Esophagus mucosa (tissue), 1 donor: ENCODE measurements at places on chromosomes 7 and 10. TPM values are rescaled to one million over a fixed set of nuclear protein-coding genes. Genes with fewer than 3 reads are reported as not detected.

WDFY4 gene
- 1.6 TPM for total RNA-seq

FAM131B gene
- total RNA-seq = 0.44 TPM

SOSTDC1 gene
- 1.9 TPM for total RNA-seq

CLRN3 gene
- not detected for total RNA-seq

DLG5 gene
- 37.9 TPM for total RNA-seq

HIBADH gene
- total RNA-seq = 9.8 TPM

CACNB2 gene
- total RNA-seq = 0.40 TPM

CRPPA gene
- 0.80 TPM for total RNA-seq

HOXA6 gene
- 1.7 TPM for total RNA-seq

PMPCB gene
- total RNA-seq = 42.0 TPM

CRYGN gene
- total RNA-seq = not detected

DEPP1 gene
- 3.3 TPM for total RNA-seq

DNA sequence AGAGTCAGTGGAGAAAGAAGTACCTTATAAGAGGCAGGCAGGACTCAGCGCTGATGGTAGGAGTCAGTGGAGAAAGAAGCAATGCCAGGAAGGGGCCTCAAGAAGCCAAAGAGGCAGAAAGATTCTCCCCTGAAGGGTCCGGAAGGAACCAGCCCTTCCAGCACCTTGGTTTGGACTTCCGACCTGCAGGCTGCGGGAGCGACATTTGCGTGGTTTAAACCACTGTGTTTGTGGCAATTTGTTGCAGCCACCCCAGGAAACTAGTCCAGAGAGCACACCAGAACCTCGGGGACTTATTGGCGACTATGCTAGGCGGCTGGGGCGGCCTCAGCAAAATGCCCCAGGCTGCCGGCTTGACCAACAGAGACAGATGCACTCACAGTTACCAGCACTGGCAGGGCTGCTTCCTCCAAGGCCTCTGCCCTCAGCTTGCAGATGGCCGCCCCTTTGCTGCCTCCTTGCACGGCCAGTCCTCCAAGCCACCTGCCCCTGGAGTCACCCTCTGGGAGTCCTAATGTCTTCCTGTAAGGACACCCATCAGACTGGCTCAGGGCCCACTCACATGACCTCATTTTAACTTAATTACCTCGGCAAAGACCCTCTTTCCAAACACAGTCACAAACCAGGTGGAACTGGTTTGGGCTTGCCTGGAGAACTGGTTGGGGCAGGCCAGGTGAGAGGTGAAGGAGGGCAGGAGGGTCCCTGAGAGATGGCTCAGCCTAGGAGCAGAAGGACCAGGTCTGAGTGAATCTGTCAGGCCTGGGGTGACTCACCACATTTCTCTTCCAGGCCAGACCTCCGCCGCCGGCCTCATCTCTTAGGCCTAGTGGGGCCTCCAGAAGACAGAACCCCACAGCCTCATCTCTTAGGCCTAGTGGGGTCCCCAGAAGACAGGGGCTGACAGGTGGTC is 26.1 kb downstream of the CALML3 start:
- ATAC-seq = peak; percentile 60

- no peak for ATAC-seq
Measured at GRCh38 chr7:98557538-98558031, 59.5 kb upstream of the NPTX2 start.

DNA sequence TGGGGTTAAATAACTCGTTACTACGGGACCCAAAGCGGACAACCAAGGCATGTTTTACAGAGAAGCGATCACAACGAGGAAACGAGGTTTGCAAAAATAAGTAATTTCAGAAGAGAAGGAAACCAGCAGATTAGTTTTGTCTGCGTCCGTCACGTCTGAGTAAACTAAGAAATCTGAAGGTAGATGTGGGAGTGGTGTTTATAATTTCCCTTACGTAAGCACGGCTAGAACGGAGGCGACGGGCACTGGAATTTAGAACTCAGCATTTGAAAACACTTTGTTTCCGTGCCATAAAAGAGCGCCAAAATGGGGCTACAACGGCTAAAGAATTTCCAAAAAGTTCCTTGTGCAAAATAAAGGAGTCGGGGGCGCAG is 718 bp upstream of the UMAD1 start:
- ATAC-seq = no peak

DNA sequence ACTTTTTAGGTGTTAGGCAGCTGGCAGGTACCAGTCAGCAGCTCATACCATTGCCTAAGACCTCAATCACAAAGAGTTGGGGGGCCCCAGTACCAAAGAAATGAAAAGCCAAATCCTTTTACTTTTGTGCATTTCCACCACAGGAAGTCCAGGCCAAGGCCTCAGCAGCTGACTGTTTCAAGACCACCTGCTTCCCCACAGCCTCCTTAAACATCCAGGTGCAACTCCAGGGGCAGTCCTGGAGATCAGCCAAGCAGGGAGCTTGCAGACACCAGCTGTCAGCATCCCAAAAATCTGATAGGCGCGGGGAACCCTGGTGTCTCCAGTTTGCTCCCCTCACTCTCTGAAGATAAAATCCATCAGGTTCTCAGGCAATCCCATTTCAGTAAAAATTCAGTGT is 91.5 kb upstream of the EFCAB10 start:
- no peak for ATAC-seq

GRCh38 chr7:69654381-69654780 is 56.1 kb downstream of the AUTS2 start:
- ATAC-seq = peak; percentile 85

DNA sequence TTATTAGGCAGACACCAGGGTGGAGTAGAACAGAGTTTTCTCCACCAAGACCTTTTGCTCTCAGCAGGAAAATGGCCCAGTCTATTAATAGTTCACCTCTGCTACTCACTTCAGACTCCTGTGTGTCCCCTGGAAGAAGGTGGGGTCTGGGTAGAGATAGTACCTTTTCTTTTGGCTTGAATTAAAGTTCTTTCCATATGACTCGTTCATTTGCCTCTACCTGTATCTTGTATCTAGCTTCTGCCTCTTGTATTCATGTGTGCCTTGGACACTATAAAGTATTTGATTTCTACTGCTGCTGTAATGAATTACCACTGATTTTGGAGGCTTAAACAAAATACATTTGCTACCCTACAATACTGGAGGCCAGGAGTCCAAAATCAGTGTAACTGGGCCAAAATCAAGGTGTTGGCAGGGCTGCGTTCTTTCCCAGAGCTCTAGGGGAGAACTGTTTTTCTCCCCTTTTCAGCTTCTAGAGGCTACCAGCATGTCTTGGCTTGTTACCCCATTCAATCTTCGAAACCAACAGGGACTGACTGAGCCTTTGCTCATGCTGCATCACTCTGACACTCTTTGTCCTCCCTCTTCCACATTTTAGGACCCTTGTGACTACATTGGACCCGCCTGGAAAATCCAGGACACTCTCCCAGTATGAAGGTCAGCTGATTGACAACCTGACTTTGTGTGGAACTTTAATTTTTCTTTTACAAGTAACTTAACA is 155.6 kb upstream of the PRSS58 start:
- ATAC-seq = no peak

- ATAC-seq = no peak
Measured at GRCh38 chr7:91276909-91277308, 12.7 kb downstream of the FZD1 start.

DNA sequence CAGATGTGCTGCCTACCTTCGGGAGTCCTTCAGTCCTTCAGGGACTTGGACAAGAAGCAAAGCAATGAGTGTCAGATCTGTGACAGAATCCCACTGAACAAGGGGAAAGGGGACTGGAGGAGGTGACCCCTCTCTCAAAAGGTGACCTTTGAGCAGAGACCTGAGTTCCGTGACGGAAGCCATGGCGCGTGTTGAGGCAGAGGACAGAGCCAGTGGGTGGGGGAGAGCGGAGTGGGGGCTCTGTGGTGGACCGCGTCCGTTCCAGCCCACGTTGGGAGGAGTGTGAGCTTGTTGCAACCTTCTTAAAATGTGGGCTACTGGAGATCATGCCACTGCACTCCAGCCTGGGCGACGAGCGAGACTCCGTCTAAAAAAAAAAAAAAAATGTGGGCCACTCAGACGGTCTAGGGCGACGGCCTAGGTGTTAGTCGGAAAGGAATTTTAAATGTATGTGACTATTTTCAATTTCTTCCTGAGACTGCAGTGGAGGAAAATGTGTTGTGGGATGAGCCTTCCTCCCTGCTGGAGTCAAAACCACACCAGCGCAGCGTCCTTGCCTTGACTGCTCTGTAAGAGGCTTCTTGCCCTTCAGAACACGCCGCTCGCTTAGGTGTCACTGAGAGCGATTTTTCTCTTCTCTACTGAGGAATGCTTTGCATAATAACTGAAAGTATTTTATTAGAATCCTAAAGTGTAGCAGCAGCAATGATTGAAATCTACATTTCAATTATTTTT is 272.7 kb downstream of the CELF2 start:
- no peak for ATAC-seq

DNA sequence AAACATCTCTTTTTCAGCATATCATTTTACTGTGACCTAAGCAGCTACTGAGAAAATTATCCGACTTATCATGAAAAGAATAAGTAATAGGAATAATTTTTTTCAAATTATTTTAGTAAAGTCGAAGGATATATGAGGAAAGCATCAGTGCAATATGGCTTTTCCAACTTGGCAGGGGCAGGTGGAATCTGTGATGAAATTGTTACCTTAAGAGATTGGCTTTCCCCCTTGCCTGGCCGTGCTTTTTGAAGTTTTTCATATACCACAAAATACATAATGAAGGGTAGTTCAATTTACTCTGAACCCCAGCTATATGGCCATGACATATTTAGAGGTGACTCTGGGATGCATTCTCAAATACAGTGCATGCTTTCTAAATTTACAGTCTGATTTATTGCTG is 87.2 kb upstream of the MKX start:
- ATAC-seq = no peak

- no peak for ATAC-seq
Measured at GRCh38 chr10:17088118-17088806, 41.3 kb downstream of the CUBN start.

DNA sequence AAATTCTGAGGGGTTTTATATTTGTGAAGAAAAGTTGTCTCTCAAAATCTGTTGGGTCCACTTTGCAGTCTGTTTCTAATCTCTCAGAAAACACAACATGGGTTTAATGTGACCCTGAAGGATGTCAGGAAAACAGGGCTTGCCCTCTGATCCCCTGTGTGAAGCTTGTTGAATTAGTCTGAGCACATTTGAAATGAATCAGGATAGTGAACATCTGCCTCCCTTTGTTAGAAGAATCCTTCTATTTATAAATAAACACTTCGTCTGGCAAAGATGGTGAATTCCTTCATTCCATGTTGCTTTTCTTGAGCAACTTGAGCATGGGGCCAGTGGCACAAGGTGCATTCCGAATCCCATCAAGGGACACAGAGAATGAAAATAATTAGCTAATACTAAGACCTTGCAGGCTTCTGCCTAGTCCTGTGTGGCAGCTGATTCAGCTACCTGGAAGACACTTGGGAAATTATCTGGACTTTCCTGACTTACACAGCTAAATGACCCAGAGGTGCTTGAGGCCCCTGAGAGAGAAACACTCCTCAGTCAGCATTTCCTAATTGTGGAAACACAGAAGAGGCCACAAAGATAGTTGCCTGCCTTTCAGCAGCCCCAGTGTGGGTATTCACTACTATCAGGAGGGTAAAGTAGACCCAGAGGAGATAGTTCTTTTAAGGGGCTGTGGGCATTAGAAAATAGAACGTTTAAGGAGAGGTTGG is 305.5 kb downstream of the C7orf25 start:
- ATAC-seq = no peak

GRCh38 chr7:70143075-70144044 is 545.1 kb downstream of the AUTS2 start:
- ATAC-seq = no peak

DNA sequence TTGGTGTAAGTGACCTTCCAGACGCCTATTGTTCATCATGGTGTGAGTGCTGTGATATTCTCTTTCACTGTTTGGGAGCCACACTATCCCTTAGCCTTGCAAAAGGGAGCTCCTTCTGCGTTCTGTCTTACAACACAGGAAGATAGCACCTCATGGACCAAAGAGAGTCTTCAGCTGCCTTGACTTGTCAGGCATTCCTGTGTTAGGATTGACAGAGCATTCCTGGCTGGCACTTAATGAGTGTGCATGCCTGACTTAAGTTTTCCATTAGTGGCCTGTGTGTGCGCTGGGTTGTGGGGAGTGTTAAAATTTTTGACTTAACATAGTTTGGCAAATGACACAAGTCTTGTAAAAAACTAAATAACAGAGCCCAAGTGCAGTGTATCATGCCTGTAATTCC is 21.9 kb upstream of the MSRB2 start:
- no peak for ATAC-seq

DNA sequence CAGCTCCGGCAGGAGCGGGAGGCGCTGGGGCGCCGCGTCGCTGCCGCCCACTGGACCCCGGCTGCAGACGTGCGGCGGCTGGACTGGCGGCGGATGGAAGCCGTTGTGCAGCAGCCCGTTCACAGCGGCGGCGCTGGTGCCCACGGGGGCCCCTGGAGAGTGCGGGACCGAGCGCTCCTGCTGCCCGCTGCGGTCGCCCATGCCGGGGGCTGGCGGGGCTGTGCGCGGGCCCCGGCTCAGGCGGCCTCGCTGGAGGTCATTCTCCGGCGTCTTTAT is 413 bp downstream of the PANK1 start:
- peak; percentile 30 for ATAC-seq

DNA sequence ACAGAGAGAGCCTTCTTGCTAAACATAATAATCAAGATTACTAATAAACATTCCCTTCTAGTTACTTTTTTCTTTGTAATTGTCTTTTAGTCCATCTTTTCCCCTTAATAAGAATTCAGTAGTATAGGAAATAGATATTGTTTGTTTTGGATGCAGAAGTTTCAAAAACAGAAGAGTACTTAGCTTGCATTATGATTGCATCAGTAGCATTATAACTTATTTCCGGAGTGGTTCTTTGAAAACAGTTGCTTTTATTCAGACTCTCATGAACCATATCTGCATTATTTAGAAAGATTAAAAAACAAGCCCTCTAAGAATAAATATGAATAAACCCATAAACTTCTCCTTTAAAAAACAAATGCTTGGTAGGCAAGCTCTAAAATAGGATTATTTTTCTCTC is 34.0 kb upstream of the DKK1 start:
- no peak for ATAC-seq

DNA sequence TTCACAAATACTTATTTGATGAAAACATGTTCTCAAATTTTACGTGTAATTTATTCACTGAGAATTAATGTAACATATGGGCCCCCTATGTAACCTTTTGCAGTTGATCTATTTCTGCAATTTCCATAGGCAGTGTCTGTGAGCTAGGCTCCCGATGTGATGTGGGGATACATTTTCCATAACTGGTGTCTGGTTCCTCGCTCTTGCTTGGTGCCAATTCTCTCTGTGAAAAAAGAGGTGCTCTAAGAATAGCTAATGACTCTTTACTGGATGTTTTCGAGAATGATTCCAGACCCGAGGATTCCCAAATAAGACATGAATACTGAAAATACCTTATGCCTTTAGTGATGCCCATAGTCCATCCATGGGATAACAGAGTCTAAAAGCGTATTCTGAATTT is 286.7 kb upstream of the FZD8 start:
- no peak for ATAC-seq

DNA sequence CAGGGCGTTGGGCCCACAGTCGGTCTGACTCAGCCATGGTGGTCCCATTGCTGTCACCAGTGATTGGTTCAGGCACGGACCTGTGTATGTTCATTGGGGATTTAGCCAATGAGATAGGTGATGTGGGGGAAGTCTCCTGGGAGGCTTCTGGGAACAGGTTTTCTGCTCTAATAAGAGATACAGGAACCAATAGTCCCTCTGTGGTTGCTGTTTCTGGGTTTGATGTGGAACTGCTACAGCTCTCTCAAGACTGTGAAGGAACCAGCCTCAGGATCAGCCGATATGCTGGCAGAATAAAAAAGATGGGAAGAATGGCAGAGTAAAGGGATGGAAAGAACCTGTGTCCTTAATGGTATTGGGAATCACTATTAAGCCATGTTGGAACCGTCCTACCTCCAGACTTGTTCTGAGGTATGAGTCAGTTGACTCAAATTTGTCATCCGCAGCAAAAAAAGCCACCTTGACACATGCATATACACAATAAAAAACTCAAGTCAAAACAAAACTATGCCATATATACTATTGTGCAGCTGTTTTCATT is 70.6 kb downstream of the MCMBP start:
- ATAC-seq = no peak
